RPMI8226 (cell line): ENCODE measurements at places on chromosomes 16 and 17.
A peak's percentile ranks its signal among the peaks of the same experiment; 100 is the strongest.

GRCh38 chr16:31452631-31453106, 6.6 kb upstream of the ARMC5 start:
- no peak for DNase-seq

DNA sequence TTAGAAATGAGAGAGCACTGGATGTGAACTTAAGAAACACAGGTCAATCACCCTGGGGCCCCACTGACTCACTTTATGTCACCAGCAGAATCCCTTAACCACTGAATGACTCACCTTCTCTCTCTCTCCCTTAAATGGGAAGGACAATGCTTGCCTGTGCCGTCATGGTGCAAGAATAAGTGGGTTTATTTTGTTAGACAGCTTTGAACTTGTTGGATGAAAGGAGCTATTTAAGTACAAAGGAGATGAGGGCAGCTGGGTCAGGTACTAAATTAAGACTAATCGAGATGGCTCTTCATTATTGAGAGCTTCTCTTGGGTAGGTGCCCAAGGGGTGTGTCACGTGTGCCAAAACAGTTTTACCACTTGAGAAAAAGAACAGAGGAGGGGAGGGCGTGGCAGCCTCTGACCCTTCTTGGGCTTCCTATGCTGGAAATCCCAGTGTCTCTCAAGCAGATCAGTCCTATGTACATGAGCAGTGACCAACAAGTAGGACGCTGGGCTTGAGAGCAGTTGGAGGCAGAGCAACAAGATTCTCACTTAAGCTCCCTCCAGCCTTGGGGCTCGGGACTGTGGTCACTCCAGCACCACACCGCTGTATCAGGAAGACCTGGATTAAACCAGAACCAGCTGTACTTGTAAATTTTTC, 6.7 kb upstream of the KRT31 start:
- DNase-seq: peak; percentile 49

GRCh38 chr17:45128331-45128730, 4.0 kb downstream of the PLCD3 start:
- no peak for DNase-seq

DNA sequence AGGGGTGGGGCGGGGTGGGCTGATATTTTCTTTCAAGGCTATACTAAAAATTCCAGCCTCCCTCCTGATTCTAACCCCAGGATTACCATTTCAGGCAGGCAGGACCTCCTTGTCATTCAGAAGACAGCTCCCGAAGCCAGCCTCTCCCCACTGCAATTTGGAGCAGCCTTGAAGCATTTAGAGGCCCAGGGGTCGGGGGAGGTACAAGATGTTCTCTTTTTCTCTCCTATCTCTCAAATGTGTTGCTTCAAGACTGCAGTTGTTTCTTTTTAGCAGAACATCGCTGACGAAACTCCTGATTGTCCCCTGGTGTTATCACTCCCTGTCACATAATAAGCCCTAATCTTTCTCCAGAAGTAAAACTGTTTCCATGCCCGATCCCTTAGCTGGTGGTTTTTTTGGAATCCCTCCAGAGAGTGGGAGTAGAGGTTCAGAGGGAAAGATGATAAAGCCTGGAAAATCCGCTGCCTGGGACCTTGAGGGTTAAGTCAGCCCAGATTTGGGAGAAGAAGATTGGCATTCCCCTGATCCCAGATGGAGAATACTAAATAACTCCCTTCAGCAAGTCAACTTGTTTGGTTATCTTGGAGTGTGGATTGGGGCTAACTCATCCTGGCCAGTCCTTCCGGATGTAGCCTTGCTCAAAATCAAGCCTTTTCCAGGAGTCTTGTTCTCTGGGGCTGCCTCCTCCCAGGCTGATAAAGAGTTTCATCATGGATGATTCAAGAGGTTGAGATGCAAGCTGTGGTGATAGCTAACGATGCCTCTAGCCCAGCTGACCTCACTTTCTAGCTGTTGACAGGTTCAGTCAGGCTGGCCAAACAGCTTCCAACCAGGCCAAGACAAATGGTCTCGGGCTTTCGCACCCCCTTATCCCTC, 71.3 kb downstream of the SOX9 start:
- DNase-seq: no peak

DNA sequence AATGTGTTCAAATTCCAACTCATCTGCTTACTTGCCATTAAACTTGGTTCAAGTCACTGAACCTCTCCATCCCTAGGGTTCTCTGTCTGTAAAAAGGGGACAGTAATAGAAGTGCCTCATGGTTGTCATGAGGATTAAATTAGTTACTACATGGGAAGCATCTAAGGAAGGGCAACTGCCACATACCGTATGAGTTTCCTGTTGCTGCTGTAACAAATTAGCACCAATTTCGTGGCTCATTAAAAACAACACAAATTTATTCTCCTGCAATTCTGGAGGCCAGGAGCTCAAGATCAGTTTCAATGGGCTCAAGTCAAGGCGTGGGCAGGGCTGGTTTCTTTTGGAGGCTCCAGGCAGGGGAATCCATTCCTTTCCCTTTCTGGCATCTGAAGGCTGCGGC, 18.6 kb downstream of the CD300LF start:
- DNase-seq: no peak

GRCh38 chr17:62062302-62062701, 2.8 kb downstream of the MED13 start:
- no peak for DNase-seq

DNA sequence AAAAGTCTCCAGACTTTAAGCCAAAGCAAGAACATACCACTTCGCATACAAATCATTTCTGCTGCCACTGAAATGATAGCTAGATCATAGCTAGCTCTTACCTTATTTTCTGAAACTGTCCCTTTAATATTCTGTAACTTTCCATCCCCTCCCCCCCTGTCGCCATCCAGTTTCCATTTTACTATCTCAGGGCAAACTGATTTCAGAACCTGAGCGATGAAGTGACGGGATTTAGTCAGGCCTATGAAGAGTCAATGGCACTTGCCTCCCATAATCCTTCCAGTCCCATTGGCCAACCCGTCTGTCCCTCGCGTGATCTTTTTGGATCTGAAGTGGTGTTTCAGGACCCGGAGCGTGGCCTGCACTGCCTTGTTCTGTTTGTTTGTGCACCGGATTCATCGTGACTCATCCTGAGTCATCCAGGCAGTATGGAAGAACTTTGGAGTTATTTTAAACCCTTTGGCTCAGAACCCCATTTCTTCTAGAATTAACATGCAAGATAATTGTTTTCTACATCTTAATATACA, 199.8 kb upstream of the CHMP6 start:
- no peak for DNase-seq

DNA sequence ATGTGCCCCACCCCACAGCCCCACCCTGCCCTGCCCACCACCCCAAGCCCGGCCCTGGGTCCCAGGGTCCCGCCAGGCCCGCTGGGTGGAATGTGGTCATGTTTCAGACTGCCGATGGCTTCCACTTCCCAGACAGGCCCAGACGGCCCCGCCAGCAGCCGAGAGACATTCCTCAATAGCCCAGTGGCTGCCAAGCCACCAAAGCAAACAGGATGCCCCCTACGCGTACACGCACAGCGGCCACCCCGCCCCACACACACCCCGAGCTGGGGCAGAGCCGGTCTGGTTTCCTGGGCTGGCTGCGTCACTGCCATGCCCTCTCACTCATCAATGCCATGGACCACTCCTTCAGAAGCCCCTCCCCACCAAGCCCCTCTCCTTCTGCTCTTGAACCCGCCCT, 1.2 kb upstream of the KRT17 start:
- DNase-seq: no peak

DNA sequence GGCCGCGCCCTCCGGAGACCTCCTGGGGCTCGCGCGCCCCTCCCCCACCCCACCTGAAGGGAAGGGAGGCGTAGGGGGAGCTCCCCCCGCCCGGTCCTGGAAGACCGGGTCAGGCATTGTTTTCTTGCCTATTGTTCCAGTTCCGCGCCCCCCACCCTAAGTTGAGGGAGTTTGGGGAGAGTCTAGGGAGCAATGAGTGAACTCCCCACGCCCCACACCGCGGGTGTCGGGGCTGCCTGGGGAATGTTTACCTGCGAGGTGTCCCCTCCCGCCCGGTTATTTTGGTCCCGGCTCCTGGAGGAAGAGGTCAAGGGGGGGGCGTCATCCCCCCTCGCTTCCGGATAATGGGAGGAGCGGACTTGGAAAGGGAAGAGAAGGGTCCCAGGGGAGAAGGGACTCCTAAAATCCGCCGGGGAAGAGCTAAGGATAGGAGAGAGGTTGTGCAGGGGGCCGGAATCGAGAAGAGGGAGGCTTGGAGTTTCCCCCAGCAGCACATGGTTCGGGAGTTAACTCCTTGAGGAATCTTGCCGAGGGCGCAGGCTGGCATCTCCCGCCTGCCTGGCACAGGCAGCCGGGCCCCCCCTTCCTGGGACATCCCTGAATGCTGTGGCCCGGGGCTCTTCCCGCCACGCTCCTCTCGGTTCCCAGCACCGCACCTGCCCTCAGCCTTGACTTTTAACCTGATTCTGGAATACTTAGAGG, 881 bp downstream of the MLLT6 start:
- DNase-seq: peak; percentile 41

- no peak for DNase-seq
Measured at GRCh38 chr17:14730821-14731220, 429.9 kb downstream of the HS3ST3B1 start.

- no peak for DNase-seq
Measured at GRCh38 chr17:80180192-80180591, 10.4 kb downstream of the CARD14 start.

DNA sequence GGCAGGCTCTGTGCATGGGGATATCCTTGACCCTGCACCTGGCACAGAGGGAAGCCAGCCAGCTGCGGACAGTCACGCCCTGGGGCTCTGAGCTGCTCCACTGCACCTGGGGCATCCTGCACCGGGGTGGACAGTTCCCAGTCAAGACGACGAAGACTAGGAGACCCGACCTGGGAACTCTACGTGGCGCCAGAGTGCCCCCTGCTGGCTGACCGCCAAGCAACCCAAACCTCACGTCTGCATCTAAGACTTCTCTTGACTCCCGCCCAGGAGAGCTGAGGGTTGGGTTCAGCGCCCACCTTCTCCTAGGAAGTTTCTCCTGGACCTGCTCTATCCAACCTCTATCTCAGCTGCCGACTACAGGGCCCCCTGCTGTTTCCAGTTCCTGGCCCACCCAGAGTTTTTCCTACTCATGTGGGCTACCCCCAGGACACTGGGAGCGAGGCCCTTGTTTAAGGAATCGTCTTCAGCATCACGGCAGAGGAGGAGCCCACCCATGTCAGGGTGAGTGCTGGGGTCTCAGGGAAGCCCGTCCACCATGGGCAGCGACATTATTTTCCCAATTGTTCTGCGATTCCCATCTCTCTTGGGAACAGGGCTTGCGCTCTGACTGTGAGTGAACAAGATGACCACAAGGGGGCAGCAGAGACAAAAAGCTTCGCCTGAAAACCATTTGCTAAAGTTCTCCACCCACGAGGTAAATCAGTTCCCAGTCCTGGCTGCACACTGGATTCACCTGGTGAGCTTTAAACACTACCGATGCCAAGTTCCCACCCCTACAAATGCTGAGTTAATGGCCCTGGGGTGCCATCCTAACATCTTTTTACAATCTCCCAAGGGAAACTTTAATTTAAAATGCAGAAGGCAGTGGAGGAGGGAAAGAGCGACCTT, 29.3 kb downstream of the TLE7 start:
- DNase-seq: peak; percentile 86

GRCh38 chr16:31712064-31712540, 161.5 kb upstream of the ZNF267 start:
- DNase-seq: no peak

DNA sequence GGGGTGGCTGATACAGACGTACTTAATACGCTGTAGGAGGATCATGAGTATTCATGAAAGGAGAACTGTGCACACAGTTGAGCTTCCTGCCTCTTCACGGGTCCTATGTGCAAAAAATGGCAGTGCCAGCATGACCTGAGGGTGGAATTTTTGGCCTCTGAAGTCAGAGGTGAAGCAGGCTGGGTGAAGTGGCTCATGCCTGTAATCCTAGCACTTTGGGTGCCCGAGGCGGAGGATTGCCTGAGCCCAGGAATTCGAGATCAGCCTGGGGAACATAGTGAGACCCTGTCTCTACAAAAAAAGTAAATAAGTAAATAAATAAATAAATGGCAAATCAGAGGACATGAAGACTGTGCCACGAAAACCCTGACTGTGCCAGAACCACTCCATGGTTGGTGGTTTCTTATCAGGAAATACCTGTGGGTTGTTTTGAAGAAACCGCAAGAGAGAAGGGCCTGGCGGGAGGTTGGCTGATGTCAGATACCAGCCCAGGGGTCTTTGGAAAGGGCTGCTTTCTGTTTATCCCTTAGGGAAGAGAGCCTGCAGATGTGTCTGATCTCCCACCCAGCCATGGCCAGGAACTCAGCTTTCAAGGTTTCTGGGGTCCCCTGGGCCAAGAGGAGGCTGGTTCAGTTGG, 3.4 kb downstream of the ASPSCR1 start:
- DNase-seq: no peak

DNA sequence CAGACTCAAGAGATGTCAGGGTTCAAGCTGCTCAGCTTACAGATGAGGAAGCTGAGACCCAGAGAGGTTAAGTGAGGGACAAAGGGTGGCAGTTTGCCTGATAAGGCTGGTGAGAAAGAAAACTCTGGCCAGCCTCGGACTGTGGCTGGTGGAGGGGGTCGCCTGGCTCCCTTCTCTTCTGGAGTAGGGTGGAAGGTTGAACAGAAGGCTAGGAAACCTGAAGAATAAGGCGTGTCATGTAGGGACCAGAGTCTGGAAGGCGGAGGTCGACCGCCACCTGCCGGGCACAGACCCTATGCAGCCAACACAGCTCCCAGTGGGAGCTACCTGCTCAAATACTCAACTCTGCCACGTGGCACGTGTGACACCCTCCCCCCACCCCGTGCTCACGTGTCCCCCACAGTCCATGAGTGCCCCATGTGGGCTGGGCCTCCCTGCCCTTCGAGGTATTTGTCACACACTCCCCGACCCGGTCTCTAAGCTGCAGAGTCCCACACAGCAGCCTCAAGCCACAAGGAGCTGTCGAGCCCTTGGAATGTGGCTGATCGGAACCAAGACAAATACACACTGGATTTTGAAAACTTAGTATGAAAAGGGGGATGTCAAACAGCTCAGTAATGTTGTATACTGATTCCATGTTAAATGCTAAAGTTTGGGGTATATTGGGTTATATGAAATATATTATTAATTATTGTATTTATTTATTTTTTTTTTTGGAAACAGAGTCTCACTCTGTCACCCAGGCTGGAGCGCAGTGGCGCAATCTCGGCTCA, 11.8 kb downstream of the HID1 start:
- DNase-seq: peak; percentile 49

DNA sequence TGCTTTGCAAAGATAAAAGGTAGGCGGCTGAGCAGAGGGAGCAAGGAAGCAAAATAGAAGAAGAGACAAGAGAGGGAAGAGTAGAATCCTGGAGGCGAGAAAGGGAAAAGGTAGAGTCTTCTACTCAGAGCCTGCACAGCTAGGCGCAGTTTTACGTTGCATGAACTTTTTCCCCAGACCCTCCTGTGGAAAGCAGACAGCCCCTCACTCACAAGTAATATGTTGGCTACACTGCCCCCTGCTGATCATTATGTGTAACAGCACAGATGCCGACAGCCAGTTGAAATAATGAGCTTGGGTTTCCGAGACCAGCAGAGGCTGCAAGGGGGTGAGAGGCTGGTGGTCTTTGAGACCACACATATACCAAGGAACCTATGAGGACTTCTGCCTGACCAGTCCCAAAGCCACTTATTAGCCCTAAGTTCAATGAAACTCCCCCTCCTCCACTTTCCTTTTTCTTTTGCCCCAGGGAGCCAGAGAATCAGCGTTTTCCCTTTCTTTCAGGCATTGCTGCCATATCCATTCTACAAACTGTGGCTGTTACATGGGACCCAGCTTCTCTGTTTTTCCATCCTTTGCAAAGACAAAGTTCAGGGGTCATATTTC, 22.5 kb upstream of the CMTR2 start:
- DNase-seq: peak; percentile 45
